ENCODE measurements at places on chromosomes 3 and 15.

GRCh38 chr3:45253316-45253715 lies 27.2 kb upstream of the TMEM158 start:
- DNase-seq: no peak

DNA sequence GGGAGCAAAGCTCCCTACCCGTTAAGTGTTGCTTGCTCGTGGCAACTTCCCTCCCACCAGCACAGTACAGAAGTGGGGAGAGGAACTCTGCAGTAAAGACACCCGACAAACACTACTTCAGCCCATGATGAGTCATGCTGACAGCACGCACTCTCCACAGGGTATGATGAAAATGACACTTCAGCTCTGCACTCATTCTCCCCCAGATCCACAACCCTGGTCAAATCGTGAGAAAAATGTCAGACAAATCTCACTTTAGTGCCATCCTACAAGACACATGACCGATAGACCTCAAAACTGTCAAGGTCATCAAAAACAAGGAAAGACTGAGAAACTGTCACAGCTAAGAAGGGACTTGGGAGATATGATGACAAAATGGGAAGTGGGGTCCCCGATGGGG lies 278.9 kb downstream of the OCA2 start:
- no peak for DNase-seq

DNA sequence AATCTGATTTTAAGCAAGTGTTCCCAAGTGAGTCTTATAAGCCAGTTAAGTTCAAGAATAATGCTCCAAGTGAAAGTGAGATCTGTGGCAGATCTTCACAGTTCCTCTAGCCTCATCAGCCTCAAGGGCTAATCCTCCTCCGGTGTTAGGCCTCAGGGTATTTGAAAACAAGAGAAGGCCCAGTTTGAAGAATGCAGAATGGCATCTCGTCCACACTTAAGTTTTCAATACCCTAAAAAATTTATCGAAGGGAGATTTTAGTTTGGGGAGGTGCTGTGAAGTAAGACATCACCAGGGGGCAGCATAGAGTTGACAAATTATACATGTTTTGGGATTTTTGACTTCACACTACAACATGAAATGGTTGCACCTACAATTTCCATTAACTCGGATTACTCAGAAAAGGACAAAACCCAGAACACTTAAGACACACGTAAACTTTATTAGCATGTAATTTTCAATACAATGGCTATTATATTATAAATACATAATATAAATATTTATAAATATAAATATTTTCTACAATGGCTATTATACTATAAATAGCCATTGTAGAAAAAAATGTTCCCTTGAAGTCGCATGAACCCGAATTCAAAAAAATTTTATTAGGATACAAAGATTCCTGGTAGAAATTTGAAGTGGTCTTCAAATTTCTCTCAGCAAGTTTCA lies 2.3 kb upstream of the TMEM266 start:
- peak; percentile 16 for DNase-seq

GRCh38 chr15:39788800-39789565 lies 6.3 kb upstream of the FSIP1 start:
- no peak for DNase-seq

GRCh38 chr3:44557074-44557473 lies 2.1 kb downstream of the ZKSCAN7 start:
- DNase-seq: no peak

- peak; percentile 23 for DNase-seq
Measured at GRCh38 chr3:194395778-194396538, 3.1 kb downstream of the GP5 start.

DNA sequence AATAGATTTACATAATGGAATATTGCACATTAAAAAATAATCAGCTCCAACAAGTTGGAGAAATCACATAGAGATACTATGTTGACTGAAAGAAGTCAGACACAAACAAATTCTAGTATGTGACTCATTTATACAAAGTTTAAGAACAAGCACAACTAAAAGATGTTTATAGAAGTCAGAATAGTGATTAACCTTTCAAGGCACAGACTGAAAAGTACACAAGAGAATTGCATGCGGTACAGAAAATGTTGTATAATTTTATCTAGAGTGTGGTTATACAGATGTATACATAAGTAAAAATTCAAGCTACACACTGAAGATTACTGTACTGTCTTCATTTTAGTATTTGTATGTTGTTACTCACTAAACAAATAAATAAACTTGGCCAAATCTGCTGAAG lies 19.3 kb upstream of the ATOSA start:
- no peak for DNase-seq

DNA sequence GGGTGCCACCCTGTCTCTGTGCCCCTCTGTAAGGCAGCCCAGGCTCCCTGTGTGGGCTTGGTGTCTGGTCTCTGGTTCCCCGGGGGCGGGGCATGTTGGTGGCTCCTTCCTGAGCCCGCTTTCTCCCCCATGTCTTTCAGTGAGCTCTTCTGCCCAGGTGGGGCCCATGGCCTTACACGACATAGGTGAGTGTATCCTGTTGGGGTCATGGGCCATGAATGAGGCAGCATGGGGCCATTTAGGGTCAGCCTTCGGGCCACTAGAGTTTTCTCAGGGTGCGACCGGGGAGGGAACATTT lies 195.1 kb downstream of the UBE3A start:
- DNase-seq: no peak

DNA sequence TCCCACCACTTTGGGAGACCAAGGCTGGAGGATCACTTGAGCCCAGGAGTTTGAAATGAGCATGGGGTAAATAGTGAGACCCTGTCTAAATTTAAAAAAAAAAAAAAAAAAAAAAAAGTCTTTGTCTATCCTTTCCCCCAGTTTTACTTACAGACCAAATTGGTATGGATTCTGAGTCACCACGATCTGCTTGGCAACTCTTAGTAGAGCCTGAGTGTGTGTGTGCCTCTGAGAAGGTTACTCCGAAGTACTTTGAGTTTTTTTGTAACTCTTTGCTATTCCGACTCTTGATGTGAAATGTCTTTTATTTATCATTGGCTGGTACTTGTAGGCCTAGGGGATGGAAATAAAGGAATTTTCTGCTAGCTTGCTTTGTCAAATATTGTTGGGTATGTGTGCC lies 63.3 kb downstream of the RBM6 start:
- no peak for DNase-seq

DNA sequence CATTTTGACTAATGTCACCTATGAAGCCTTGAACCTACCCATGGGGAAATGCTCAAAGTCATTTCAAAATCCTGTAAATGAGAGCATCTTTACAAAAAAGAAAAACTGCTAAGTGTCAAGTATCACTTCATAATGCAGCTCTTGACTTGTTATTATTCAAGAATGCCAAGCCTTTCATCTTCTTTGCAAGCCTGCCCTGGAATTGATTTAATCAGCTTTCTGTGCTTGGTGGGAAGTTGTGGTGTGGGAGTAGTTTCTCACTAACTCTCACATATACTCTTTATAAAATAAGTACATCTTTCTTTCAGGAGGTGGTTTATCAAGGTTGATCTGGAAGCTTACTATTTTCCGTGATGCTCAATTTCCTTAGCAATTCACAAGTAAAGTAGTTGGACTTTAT lies 43.6 kb downstream of the RYR3 start:
- peak; percentile 64 for DNase-seq

DNA sequence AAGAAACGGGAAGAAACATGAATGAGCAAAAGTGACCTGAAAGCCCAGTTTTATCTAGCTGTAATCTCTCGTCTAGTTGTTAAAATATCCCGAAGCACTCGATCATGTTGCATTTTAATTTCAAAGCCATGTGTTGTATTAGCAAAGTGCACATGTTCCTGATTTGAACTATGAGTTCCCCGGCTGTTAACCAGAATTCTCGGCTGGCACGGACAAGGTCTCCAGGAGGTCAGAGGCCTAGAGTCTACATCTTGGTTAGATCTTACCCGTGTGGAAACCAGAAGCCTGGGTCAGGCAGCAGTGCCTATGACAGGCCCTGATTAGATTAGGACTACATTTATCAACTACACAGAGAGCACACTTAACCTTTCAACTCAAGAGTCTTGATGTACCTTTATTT lies 195.8 kb downstream of the CDIN1 start:
- DNase-seq: no peak

- DNase-seq: no peak
Measured at GRCh38 chr3:67901681-67902080, 247.3 kb upstream of the SUCLG2 start.

Data from putamen (tissue), 1 donor.